ENCODE measurements at places on chromosomes 12 and 14. TPM values are rescaled to one million over a fixed set of nuclear protein-coding genes. Genes with fewer than 3 reads are reported as not detected.

Gene NCKAP5L
- total RNA-seq: 12.3 TPM

Gene KRT6B
- 0.13 TPM for total RNA-seq

Gene NTF3
- 1.4 TPM for total RNA-seq

Gene KITLG
- 18.6 TPM for total RNA-seq

Gene TAOK3
- 29.5 TPM for total RNA-seq

Gene ESRRB
- not detected for total RNA-seq

Gene MED6
- total RNA-seq: 26.1 TPM

Gene ISM2
- total RNA-seq: not detected

Gene DNAJC22
- 0.94 TPM for total RNA-seq

Gene AQP5
- under 0.01 TPM for total RNA-seq

Gene SYNDIG1L
- not detected for total RNA-seq

Gene SSTR1
- total RNA-seq: 0.13 TPM

Gene IL22
- not detected for total RNA-seq

Gene CCDC175
- not detected for total RNA-seq

Gene GIT2
- total RNA-seq: 36.1 TPM

Gene IQSEC3
- not detected for total RNA-seq

Gene TAS2R19
- 2.1 TPM for total RNA-seq

Gene KRT2
- not detected for total RNA-seq

Gene ATXN2
- 15.4 TPM for total RNA-seq

Gene ORAI1
- 13.1 TPM for total RNA-seq

Gene HAL
- total RNA-seq: 0.25 TPM

Gene TPH2
- not detected for total RNA-seq

Gene IAPP
- total RNA-seq: not detected

Gene XRCC3
- total RNA-seq: 17.6 TPM

Gene SYCP3
- total RNA-seq: not detected

Gene HOXC11
- not detected for total RNA-seq

Gene DMAC2L
- total RNA-seq: 4.5 TPM

Gene RBP5
- total RNA-seq: 0.38 TPM

Gene C12orf50
- total RNA-seq: not detected
